ENCODE measurements at places on chromosomes 5 and 9. TPM values are rescaled to one million over a fixed set of nuclear protein-coding genes. Genes with fewer than 3 reads are reported as not detected.

Gene OBP2B
- not detected for total RNA-seq

DNA sequence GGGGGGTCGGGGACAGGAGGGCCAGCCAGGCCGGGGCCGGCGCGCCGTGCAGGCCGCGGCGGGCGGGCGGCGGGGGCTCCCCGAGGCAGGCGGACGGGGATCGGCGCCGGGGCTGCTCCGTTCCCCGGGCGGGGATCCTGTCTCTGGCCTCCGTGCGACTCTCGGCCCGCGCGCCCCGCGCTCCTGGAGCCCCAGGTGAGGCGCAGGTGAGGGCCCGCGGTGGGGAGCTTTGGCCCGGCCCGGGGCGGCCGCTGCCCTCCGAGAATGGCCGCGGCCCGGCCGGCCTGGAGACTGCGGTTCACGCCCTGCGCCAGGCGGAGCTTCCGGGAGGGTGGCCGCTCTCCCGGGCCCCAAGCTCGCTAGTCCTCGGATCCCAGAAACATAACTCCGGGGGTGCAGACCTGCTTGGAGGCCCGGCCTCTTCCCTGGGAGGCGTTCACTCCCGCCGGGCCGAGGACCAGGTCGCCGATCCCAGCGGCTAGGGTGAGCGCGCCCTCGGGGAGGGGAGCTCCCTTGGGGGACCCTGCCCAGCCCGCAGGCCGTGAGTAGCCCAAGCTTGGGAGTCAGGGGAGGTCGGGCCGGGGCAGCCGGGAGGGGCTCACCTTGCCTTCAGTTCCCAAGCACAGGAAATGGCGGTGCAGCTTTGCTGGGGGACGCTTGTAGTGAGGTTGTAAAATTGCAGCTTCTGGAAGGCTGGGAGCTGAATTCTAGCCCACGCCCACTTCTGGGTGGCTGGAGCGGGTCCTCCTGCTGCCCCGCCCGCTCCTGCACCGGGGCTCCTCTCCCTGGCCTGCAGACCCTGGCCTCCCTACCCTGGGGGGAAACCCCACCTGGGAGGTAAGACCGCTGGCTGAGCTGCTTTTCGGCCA lies 723 bp downstream of the PPP1R26 start:
- DNase-seq: no peak

DNA sequence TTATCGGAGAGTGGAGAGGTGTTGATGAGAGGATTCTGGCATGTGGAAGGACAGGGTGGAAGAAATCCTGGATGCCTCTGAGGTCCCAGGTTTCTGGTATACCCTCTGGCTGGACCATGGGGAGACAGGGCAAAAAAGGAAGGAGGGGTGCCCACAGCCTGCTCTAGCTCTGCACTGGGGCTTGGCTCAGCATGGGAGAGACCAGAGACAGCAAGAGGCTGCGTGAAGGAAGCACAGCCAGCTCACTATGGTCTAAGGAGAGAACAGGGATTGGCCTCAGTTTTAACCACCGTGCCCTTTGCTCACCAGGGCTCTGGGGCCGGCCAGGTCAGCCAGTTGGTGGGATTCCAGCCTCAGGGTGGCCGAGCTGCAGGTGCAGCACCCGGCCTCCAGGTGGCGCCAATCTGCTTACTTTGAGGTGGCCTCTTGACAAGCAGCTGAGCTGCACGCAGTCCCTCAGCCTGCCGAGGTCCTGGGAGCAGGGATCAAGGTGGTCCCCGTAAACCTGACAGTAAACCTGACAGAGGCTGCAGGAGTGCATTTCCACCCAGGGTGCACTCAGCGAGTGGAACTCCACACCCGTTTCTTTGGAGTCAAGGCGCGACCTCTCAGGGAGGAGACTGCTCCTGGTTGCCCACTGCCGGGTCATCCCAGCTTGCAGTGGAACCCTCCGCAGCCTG lies 25.0 kb upstream of the SPTLC1 start:
- DNase-seq: peak; percentile 83

DNA sequence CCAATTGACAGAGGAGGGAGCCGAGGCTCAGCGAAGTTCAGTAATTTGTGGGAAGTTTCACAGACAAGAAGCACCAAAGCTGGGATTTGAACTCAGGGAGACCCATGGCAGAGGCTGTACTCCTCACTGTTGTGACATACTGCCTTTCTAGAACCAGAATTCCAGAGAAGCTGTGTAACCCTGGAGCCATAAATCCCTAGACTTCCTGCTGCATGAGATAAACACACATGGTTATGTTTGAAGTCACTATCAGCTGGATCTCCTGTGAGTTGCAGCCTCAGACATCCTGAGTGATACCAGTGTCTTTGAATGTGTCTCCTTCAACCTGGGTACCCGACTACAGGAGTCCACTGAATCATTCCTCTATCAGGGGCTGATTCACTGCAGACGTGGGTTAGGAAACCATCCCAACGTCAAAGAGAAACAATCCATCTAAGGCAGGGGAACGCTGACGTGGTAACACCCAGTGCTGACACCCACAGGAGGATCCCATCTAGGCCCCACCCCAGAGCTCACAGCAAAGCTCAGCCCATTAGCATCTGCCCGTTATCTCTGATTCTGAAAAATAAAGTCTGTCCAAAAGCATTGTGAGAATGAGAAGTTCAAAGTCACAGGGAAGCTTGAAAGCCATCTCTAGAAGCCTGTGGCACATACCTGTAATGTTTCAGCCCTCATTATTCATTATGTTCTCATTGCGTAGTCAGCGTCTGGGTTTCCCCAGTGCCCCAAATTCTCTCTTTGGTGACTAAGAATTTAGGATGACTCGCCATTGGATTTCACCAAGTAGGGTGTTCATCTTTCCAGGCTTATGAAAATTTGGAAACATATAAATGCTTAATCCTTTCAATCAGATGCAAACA lies 36.3 kb upstream of the BASP1 start:
- no peak for DNase-seq

Gene TPPP
- 7.5 TPM for total RNA-seq

DNA sequence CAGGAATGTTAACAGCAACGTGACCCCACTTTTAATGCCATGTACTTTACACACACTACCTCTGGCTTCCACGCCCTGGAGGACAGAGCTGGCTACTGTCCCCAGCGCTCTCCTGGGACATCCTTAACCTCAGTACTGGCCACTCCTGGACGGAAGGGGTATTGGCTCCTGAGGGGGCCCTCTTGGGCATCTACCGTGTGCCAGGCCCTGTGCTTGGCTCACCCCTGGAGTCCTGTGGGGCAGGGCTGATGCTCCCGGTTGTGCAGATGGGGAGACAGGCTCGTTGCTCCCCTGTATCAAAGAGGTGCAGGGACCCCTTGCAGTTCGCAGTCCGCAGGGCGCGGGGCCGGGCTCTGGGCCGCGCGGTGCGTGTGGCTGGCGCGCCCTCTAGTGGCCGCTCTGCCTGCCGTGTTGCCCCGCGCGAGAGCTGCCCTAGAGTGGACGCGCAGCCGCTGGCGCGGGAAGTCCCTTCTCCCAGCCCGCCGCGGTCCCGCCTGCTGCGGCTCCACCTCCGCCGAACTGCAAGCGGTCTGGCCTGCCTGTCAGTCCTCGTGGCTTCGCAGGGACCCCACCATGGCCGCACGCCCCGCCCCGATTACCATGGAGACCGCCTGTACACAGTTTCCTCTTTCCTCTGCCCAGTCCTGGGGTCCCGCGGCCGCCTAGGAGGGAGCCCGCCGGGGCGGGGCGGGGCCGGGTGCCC lies at the start of gene WDR38:
WDR38 (plus strand) TSS at position 632 of the 703 bp plus-strand sequence. CDS start 72 bp downstream, outside the sequence.
- no peak for DNase-seq

GRCh38 chr5:172343741-172344140 lies 60.2 kb upstream of the UBTD2 start:
- DNase-seq: no peak

GRCh38 chr5:147310059-147310704 lies 75.4 kb downstream of the STK32A start:
- DNase-seq: peak; percentile 88

DNA sequence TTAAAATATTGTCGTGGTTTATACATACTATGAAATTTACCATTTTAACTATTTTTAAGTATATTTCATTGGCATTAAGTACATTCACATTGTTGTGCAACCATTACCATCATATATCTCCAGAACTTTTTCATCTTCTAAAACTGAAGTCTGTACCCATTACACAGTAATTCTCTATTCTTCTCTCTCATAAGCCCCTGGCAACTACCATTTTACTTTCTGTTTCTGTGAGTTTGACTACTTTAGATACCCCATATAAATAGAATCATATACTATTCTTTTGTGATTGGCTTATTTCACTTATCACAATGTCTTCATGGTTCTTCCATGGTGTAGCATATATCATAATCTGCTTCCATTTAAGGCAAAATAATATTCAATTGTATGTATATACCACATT lies 30.3 kb downstream of the NDUFS4 start:
- no peak for DNase-seq

Gene GCNT4
- total RNA-seq: 17.8 TPM

- no peak for DNase-seq
These were observed 18.9 kb downstream of the RPS23 start for GRCh38 chr5:82259172-82259800.

Gene TXNDC8
- total RNA-seq: not detected

GRCh38 chr5:74075501-74076484 lies 449.8 kb downstream of the ARHGEF28 start:
- no peak for DNase-seq

DNA sequence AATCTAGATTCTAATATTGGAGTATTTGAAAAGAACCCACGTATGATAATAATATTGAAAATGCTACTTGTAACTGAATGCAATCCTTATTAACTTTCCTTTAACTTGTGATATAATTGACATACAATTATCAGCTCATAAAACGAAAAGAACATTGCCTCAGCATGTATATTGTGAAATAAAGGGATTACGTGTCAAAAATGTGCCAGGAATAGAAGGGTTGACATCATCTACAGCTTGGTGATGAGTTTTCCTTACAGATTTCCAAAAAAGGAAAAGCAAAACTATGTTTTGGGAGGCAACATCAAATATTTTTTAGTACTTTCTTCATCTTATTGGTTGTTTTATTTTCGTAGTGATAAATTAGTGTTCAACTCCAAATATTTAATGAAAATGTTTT lies 266.0 kb upstream of the PTGER4 start:
- no peak for DNase-seq

GRCh38 chr9:136672431-136673087 lies 9.8 kb downstream of the EGFL7 start:
- no peak for DNase-seq

DNA sequence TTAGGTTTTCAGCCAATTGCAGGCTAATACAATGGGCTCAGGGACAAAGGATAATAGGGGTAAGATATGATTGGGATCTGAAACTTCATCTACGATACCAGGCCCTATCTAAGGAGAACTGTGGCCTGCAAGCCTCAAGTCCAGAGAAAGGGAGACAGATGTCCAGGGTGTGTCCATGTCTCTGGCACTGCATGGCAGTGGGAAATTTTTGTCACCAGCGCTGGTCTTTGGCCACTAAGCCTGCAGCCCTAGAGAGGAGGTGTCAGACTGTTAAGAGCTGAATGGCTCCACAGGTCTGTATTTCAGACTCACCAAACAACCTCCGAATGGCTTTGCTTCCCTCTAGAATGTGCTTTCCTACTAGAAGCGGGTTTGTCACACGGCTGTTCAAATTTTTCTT lies 6.6 kb upstream of the CNOT6 start:
- DNase-seq: no peak

Gene GFI1B
- total RNA-seq: not detected

GRCh38 chr5:139131062-139131461 lies 67.1 kb downstream of the SIL1 start:
- DNase-seq: no peak

DNA sequence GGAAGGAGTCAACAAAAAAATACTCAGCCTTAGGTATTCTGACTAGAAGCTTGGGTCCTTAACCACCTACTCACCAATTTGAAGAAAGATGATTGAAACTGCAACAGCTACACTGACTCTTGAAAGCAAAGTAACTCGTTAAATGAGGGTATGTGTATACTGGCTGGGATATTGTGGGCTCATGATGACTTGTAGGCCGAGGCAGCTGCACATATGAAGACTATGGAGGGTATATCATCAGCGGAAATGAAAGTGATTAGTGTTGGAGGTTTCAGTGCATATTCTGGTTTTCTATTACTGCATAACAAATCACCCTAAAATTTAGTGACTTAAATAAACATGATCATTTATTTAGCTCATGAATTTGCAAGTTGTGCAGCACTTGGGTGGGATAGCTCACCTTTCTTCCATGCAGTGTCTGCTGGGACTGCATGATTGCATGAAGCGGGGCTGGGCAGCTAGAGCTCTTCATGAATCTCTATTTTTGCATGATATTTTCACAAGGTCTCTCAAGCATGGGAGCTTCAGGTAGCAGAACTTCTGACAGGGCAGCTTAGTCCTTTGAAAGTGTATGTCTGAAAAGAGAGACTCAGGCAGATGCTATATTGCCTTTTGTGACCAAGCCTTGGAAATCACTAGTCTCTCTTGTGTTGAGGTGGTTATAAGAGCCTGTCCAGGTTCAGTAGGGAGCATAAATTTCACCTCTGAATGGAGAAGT lies 96.1 kb upstream of the CDKN2B start:
- DNase-seq: no peak

GRCh38 chr5:133219296-133219695 lies 167.5 kb downstream of the HSPA4 start:
- DNase-seq: no peak

DNA sequence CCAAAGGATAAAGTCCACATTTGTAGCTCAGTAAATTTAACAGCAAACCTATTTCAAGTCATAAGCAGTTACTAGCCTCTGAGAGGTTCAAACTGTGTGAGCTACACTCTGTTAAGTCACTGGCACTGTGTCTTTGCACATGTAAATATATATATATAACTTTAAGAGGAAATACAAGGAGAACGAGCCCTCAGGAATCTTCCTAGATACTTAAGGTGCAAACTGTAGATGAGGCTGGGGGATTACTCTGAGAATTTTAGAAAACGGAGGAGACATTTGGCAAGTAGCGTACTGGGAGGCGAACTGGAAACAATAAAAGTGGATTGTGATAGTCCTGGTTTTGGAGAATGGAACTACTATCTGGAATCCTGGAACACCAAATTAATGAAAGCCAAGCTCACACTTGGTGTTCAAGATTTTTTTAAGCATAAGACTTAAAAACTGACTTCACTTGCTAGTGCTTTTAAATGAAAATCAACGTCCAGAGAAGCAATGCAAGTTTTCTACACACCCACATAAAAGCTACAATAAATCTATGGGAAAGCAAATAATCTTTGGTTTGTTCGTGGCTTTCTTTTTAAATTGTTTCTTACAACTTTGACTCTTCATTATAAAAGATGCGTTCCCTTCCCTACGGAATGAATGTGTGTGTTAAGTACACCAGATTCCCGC lies 1057.0 kb upstream of the DMAC1 start:
- no peak for DNase-seq

Gene CCL28
- total RNA-seq: 7.6 TPM

Gene HAVCR2
- total RNA-seq: 5.6 TPM

DNA sequence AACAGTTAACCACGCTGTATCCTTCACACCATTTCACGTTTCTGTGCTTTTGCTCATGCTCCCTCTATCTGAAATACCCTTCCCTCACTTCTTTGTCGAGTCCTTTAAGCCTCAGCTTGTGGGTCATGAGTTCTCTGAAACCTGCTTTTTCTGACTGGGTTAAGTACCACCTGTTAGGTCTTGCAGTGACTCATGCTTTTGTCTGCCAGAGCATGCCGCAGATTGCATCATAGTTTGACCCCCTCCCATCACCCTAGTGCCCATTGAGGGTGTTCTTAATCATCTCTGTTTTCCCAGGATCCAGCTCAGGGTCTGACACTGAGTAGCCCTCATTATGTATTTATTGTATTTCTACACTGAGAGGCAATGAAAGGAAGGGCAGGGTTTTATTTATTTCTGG lies 190.2 kb downstream of the ASTN2 start:
- DNase-seq: no peak

Gene BAAT
- not detected for total RNA-seq
